ENCODE measurements at places on chromosomes 5 and 9.

DNA sequence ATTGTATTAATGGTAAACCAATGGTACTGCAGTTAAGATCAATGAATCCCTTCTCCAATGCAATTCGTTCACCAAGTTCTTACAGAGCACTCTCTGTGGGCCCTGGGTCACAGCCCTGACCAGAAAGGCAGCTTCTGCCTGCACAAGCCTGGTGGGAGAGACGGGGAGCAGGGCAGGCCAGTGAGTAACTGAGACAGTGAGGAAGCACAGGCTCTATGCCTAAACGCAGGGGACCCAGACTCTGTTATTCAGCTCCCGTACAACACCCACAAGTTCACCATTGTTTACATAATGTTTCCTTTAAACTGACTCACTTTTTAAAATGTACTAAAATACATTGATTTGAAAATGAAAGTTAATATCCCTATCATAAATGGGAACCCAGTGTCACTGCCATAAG lies 40.5 kb upstream of the CTSL start:
- DNase-seq, result no peak

- DNase-seq, result no peak
These were observed 81.3 kb upstream of the CTSL start for GRCh38 chr9:87644659-87645058.

GRCh38 chr9:83199240-83199639 lies 136.3 kb upstream of the RASEF start:
- peak; percentile 14 for DNase-seq

DNA sequence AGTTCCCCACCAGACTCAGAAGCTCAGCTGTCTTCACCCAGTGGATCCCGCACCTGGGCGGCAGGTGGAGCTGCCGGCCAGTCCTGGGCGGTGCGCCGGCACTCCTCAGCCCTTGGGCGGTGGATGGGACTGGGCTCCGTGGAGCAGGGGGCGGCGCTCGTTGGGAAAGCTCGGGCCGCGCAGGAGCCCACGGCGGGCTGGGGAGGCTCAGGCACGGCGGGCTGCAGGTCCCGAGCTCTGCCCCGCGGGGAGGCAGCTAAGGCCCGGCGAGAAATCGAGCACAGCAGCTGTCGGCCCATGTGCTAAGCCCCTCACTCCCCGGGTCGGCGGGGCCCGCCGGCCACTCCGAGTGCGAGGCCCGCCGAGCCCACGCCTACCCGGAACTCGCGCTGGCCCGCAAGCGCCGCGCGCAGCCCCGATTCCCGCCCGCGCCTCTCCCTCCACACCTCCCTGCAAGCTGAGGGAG lies 560.0 kb downstream of the BRINP1 start:
- no peak for DNase-seq

GRCh38 chr9:3773362-3774060 lies 247.7 kb upstream of the RFX3 start:
- no peak for DNase-seq

- no peak for DNase-seq
These were observed 15.6 kb downstream of the SPARC start for GRCh38 chr5:151670953-151671636.

- DNase-seq, result no peak
These were observed 106.6 kb upstream of the ANKRD55 start for GRCh38 chr5:56339732-56340131.

DNA sequence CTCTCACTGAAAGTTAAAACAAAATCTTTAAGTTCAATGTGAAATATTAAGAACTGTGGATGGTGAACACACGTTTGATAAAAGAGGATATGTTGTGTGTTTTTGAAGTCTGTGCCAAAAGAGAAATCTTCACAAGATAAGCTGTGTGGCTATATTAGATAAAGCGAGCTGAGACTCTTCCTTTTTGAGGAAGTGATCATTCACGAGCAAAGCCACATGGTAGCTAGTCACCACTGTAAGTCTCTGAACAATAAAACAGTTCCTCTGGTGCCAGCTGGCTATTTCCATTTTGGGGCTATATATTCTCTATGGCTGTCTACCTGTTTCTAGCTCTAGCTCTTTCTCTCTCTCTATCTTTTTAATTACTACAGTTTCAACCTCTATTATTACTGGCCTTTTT lies 1849.2 kb upstream of the C9orf72 start:
- no peak for DNase-seq

DNA sequence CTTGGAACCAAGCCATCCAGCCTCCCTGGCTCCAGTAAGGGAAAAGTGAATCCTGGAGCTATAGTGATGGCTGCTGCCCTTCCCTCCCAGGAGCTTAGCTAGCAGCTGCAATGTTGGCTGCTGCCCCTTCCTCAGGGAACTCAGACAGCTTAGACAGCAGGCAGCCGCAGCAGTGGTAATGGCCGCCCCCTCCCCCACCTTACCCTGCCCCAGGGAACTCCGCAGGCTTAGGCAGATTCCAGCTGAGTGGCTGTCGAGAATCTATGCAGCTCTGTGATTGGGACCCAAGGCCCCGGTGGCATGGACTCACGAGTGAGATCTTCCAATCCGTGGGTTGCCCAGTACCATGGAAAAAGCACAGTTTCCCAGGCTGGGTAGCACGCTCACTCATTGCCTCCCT lies 378.6 kb downstream of the NNT start:
- no peak for DNase-seq

DNA sequence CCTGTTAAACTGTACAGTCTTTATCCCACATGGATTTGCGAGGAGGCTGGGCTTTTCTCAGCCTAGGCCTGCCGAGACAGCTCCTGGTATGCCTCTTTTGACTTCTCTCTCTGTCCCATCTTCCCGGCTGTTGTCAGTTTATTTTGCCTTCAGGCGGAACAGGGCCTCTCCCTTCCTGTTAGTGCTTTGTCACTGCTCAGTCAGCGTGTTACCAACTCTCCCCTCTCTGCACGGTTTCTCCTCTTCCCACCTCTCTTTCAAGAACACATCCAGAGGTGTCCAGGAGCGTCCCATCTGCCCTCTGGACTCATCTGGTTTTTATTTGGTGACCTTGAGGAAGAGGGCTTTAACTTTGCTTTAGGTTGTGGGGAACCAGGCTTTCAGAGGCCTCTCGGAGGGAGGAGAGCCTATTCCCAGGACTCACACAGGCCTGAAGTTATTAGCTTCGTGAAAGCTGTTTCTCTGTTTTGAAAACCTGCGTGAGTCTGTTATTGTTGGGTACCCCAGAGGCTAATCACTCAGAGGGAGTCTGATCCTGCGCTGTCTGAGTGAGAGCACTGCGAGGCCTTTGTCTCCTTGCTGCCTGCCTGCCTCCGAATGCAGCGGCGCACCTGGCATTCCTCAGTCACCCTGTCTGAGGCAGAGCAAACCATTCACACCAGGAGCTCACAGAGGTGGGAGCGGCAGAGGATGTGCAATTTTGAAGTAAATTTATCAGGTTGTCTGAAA lies 234.4 kb upstream of the MPDZ start:
- no peak for DNase-seq

DNA sequence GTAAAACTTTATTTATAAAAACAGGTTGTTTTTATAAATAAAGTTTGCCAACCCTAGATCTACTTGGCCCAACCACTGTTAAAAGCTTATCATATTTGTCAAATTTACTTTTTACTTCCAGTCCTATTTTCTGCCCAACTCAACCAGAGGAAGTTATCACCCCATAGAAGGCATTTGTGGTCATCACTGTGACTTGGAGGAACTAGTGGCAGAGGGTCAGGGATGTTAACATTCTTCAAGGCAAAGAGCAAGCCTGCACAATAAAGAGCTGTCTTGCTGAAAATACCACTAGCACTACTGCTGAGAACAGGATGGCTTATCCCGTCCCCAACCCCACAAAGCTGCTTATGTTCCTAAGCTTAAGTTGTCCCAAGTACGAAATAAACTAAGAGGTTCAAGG lies 22.3 kb downstream of the TTC33 start:
- no peak for DNase-seq

DNA sequence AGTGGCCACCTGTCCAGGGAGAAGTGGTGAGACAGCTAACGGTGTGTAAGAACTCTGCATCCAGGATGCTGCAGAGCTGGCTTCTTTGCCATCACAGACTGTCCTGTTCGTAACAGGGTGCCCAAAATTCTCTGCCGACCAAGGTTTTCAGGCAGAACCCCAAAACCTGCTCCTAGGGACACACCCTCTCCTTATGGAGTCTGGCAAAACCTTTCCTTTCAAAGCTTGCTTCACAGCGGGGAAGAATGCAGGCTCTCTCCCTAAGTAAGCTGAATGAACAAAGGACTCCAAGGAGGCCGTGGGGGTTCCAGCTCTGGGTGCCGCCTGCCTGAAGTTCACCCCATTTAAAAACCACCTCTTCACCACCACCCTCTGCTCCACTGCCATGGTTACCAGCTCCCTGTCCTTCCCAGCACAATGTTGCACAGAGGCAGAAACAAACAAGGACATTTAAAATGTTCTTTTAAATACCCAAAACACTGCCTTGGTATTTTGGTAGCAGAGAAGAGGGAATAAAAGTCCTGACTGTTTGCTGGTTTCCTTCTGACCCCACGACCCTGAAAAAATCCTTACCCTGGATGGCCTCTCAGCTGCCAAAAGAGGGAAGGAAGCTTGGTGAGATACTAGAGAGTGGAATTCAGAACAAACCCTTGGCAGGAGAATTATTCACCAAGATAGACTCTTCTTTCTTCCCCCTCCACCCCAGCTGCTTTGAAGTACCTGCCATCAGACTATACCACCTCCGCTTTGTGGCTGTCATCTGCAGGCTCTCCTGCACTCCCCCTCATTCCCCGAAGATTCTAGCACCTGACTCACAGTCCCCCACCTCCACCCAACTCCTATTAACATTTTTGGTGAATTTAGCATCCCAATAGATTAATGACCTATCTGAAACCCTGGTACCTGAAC lies 7.1 kb upstream of the KLF9 start:
- no peak for DNase-seq

GRCh38 chr5:60993875-60994571 lies 49.0 kb downstream of the NDUFAF2 start:
- no peak for DNase-seq

- no peak for DNase-seq
These were observed 58.3 kb downstream of the MFAP3 start for GRCh38 chr5:154097031-154097430.

DNA sequence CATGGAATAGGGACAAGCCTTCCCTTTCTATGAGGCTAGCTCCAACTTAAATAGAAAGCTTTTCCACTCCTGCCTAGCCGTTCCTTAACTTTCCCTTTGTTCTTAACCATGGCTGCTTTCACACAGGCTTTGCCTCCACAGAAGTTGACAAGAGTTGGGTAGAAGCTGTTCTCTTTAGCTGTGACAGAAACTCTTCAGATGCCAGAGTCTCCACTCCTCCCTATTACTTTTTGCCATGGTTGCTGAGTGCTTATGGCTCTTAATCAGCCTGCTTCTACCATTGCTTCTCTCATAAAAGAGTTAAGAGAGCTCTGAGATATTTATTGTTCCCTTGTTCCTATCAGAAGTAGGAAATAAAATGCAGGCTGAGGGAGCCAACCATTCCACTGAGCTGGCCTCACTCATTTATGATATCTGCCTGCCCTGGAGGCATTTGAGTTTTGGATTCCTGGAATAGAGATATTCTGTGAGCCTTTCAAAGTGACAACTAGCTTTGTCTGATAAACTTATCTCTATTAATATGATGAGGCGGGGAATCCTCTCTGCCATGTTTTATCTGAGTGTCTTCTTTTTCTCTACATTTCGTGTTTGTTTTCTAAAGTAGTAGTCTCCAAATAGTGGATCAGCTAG lies 162.6 kb downstream of the DMAC1 start:
- DNase-seq, result no peak

- no peak for DNase-seq
These were observed 201.1 kb downstream of the SNX18 start for GRCh38 chr5:54718656-54719055.

DNA sequence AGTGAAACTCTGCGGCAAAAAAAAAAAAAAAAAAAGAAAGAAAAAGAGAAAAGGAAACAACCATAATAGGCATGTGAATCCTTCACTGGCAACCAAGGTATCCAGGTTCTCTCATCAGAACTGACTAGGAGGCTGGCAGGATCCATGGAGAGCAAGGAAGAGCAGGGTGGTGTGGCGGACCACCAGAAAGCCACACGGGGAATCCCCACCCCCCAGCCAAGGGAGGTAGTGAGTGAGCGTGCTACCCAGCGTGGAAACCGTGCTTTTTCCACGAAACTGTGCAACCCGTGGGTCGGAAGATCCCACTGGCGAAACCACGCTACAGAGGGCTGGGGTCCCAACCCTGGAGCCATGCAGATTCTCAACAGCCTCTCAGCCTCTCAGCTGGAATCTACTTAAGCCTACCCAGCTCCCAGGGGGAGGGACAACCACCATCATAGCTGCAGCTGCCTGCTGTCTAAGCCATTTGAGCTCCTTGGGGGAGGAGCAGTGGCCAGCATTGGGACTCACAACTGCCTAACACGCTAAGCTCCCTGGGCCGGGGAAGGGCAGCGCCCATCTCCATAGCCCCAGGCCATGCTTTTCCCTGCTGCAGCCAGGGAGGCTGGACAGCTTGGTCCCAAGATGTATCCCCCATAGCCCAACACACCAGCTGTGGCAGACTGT lies 91.6 kb downstream of the PRELID2 start:
- DNase-seq, result no peak

DNA sequence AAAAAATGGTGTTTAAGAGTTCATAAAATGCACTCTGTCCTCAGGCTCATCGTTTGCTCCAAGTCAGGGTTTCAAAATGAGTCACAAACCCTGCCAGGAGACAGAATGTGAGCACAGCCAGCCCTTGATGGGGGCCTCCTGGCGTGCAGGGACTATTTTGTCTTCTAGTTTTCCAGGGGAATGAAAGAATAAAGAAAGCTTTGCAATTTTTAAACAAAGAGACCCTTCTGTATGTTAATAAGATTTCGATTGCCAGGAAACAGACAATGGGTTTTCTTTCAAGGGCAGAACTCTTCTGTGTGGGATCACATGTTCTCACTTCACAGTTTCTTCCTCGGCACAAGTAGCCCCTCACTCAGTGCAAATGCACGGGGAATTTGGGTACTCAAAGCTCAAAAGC lies 121.4 kb upstream of the C6 start:
- DNase-seq, result peak; percentile 35

- DNase-seq, result no peak
These were observed 202.3 kb upstream of the SGCD start for GRCh38 chr5:156124708-156125107.

DNA sequence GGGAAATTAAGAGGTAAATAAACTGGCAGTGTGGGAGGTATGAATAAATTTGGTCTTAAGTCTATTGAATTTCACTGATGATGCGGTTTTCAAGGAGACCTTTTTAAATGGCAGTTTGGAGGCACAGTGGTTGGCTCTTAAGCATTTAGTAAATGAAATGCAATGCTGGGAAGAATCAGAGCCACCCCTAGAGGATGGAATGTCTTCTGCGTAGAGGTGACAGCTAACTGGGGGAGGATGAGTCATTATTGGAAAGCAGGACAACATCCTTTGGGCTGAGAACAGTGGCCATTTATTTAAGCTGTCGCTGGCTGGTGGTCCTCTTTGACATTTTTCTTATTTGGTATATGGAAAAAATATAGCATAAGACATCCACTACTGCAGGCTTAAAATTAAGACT lies 163.2 kb downstream of the SH3GL2 start:
- no peak for DNase-seq

Measured in hypothalamus (tissue), 51 donors.